ENCODE measurements at places on chromosomes 13 and 19. TPM values are rescaled to one million over a fixed set of nuclear protein-coding genes. Genes with fewer than 3 reads are reported as not detected.

SRRM5 gene
- 0.51 TPM for total RNA-seq

DNA sequence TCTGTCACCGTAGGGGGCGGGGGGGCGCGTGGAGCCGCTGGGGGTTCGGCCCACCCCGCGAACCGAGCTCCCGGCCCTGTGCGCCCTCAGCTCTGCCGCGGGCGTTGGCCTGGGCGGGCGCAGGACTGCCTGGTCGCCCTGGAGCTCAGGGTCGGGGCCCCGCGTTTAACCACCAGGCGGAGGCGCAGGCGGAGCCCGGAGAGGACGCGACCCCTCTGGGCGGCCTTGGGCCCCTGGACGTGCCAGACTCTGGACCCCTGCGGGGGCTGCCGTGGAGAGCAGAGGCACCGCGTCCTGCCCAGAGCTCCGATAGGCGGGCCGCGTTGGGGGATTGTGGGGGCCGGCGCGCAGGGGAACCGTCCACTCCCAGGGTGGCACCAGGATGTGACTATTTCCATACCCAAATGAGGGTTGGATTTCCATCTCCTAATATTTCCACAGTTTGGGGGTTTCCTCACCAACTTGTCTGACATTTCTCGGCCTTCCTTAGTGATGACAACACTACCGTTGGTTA, 13.0 kb upstream of the USP29 start:
- H3K4me1 ChIP-seq = no peaks in the 10 kb centered on the region
- no peak overlapping the region for H3K27ac ChIP-seq
- DNase-seq = no peak
- H3K27me3 ChIP-seq = no peaks in the 10 kb centered on the region

GRCh38 chr13:25905611-25906010, 146.2 kb downstream of the SHISA2 start:
- no peak overlapping the region for H3K27ac ChIP-seq
- DNase-seq = no peak
- H3K4me1 ChIP-seq = no peaks in the 10 kb centered on the region
- H3K27me3 ChIP-seq = no peaks in the 10 kb centered on the region

DNA sequence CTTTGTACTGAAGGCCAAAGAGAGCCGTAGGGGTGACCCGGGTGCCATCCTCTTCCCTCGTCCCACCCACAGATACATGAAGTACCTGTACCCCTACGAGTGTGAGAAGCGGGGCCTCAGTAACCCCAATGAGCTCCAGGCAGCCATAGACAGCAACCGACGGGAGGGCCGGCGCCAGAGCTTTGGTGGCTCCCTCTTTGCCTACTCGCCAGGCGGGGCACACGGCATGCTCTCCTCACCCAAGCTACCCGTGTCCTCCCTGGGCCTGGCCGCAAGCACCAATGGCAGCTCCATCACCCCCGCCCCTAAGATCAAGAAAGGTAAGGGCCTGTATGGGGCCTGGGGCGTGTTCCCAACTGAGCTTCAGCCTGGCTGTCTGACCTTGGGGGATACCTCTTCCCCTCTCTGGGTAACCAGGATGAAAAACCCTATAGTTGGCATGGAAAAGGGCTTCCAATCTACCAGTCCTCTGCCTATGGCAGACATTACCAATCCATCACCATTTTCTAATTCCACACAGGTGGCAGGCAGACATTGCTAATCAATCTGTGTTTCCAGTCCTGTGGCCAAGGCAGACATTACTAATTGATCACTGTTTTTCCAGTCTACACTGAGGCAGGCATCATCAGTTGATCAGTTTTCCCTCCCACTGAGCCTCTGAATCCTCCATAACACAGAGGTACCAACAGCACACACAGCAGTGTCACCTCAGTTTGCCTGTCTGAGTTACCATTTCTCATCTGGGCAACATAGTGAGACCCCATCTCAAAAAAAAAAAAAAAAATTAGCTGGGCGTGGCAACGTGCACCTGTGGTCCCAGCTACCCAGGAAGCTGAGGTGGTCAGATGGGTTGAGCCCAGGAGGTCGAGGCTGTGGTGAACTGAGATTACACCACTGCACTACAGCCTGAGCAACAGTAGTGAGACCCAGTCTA, 19.1 kb upstream of the WDR18 start:
- no peaks in the 10 kb centered on the region for H3K4me1 ChIP-seq
- H3K36me3 ChIP-seq = no peaks in the 10 kb centered on the region
- no peak for DNase-seq
- no peak overlapping the region for H3K4me3 ChIP-seq
- H3K27me3 ChIP-seq = no peaks in the 10 kb centered on the region

DNA sequence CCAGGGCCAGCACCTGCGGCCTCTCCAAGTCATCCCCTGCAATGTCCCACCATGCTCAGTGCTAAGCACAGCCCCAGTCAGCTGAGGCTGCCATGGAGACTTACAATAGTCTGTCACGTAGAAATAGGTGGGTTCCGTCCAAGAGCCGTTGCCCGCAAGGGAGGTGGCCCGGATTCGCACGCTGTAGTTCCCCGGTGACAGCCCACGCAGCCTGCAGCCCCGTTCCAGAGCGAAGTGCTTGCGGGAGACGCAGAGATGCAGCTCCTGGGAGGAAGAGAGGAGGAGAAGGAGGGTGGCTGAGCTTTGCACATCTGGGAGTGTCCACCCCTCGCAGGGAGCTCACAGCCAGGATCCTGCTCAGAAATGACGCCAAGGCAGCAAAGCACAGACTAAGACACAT, 62.6 kb downstream of the ZNF557 start:
- no peaks in the 10 kb centered on the region for H3K4me1 ChIP-seq
- H3K27me3 ChIP-seq = no peaks in the 10 kb centered on the region
- DNase-seq = peak; percentile 30
- H3K27ac ChIP-seq = no peak overlapping the region
- no peak overlapping the region for H3K4me3 ChIP-seq

All from aorta (tissue), 5 donors.